ENCODE measurements at places on chromosomes 5 and 9. TPM values are rescaled to one million over a fixed set of nuclear protein-coding genes. Genes with fewer than 3 reads are reported as not detected.

GRCh38 chr9:110738982-110739381 is 70.4 kb downstream of the MUSK start:
- H3K4me3 ChIP-seq: no peak overlapping the region
- no peak for DNase-seq
- no peak overlapping the region for H3K27ac ChIP-seq
- no peaks in the 10 kb centered on the region for H3K4me1 ChIP-seq

- no peaks in the 10 kb centered on the region for H3K36me3 ChIP-seq
- H3K27me3 ChIP-seq: no peaks in the 10 kb centered on the region
- DNase-seq: no peak
- no peak overlapping the region for H3K27ac ChIP-seq
These were observed 1032.7 kb downstream of the NR2F1-AS1 start for GRCh38 chr5:92548346-92548745.

DNA sequence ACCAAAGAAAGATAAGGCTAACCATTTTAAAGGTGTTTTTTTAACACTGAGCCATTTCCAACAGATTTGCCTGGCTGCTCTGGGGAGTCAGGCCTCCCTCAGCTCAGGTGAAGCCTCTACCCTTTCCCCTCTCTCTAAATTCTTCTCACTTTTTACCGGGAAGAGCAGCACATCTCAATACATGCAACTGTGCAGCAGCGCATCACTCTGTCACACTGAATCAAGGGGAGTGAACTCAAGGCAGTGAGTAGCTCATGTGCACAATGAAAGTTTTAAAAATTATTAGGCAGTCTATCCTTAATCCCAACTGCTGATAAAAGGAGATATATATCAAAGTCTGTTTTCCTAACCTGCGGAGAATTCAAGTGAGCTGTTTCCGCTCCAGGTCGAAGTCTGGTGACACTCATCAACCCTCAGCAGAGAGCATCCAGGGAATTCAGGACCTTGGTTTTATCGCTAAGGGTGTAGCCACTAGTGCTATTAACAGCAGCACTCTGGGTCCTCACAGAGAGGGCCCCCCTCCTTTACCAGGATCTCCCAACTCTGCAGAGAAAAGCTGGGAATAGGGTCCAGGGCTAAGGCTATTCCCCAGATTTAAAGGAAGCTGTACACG is 1.0 kb downstream of the CEMIP2 start:
- no peaks in the 10 kb centered on the region for H3K27me3 ChIP-seq
- peak overlapping the region; percentile 94 for H3K27ac ChIP-seq
- peak overlapping the region; percentile 89 for H3K4me3 ChIP-seq
- no peak for DNase-seq
- no peaks in the 10 kb centered on the region for H3K36me3 ChIP-seq

DNA sequence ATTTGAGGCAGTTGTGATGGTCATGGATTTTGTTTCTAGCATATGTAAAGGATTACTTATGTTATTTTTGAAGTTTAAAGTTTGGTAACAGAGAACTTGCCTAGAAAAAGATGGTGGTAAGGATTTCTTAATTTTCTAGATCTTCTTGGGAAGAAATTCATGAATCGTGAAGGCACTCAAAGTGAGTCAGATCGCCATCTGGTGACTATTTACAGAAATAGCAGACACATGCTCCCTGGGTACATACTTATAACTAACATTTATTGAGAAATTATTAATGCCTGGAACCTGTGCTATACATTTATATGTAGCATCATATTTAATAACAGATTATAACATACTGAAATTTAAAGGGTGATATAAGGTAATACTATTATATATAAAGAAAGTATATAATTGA is 299.7 kb downstream of the IZUMO3 start:
- no peaks in the 10 kb centered on the region for H3K36me3 ChIP-seq
- H3K4me3 ChIP-seq: no peak overlapping the region
- no peak for DNase-seq
- no peak overlapping the region for H3K27ac ChIP-seq
- H3K27me3 ChIP-seq: no peaks in the 10 kb centered on the region

GRCh38 chr9:95626885-95627558 is 110.3 kb upstream of the PTCH1 start:
- no peak overlapping the region for H3K4me3 ChIP-seq
- no peaks in the 10 kb centered on the region for H3K36me3 ChIP-seq
- no peak overlapping the region for H3K27ac ChIP-seq

GRCh38 chr5:14269395-14269794 is 126.3 kb downstream of the TRIO start:
- H3K27ac ChIP-seq: no peak overlapping the region
- no peaks in the 10 kb centered on the region for H3K27me3 ChIP-seq
- no peaks in the 10 kb centered on the region for H3K36me3 ChIP-seq
- H3K4me1 ChIP-seq: peaks cover 3% of the 10 kb centered on the region
- no peak for DNase-seq

DNA sequence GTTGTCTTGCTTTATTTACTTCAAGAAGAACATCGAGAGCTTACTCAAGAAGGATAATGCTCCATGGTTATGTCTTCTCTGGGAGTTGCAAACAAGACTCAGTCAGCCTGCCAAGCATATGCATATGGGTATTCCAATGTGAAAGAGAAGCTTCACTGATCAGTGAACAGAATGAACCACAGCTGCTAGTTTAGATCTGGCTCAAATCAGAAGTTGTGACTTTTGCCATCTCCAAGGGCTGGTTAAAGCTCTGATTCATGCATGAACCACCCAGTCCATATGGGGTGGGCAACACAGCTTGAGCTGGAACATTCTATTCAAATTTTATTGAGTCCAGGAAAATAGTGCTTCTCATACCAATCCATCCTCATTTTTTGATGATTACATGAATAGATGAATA is 50.0 kb downstream of the ATPSCKMT start:
- no peaks in the 10 kb centered on the region for H3K36me3 ChIP-seq
- no peaks in the 10 kb centered on the region for H3K27me3 ChIP-seq
- no peak overlapping the region for H3K4me3 ChIP-seq
- DNase-seq: no peak
- no peak overlapping the region for H3K27ac ChIP-seq

- H3K27me3 ChIP-seq: no peaks in the 10 kb centered on the region
- H3K36me3 ChIP-seq: no peaks in the 10 kb centered on the region
- peaks cover 6% of the 10 kb centered on the region for H3K4me1 ChIP-seq
- DNase-seq: no peak
- H3K27ac ChIP-seq: no peak overlapping the region
These were observed 25.1 kb downstream of the ARHGAP26 start for GRCh38 chr5:142795251-142795650.

GRCh38 chr9:22201256-22201655 is 192.2 kb upstream of the CDKN2B start:
- no peak overlapping the region for H3K27ac ChIP-seq
- no peaks in the 10 kb centered on the region for H3K36me3 ChIP-seq
- no peak overlapping the region for H3K4me3 ChIP-seq
- no peaks in the 10 kb centered on the region for H3K27me3 ChIP-seq

GRCh38 chr9:79670269-79670961 is 98.7 kb downstream of the TLE4 start:
- H3K4me3 ChIP-seq: no peak overlapping the region
- no peak overlapping the region for H3K27ac ChIP-seq
- no peaks in the 10 kb centered on the region for H3K36me3 ChIP-seq
- DNase-seq: no peak
- no peaks in the 10 kb centered on the region for H3K4me1 ChIP-seq

DNA sequence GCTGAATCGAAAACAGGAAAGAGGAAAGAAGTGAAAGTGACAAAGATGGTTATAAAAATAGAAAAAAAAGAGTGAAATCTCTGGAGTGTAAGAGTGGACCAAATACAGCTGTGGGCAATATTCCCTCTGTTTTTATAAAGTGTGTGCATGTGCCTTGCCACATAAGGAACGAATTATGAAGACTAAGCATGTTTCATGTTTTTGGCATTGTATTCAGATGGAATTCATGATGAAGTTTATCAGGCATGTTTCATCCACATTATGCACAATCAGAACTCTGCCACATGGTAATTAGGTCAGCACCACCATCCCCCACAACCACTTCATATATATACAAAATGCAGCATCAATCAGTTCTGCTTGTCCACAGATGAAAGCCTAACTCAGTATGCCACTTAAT is 348.0 kb downstream of the ZNF608 start:
- H3K4me1 ChIP-seq: no peaks in the 10 kb centered on the region
- no peaks in the 10 kb centered on the region for H3K27me3 ChIP-seq
- H3K36me3 ChIP-seq: no peaks in the 10 kb centered on the region
- H3K27ac ChIP-seq: no peak overlapping the region
- no peak for DNase-seq

DNA sequence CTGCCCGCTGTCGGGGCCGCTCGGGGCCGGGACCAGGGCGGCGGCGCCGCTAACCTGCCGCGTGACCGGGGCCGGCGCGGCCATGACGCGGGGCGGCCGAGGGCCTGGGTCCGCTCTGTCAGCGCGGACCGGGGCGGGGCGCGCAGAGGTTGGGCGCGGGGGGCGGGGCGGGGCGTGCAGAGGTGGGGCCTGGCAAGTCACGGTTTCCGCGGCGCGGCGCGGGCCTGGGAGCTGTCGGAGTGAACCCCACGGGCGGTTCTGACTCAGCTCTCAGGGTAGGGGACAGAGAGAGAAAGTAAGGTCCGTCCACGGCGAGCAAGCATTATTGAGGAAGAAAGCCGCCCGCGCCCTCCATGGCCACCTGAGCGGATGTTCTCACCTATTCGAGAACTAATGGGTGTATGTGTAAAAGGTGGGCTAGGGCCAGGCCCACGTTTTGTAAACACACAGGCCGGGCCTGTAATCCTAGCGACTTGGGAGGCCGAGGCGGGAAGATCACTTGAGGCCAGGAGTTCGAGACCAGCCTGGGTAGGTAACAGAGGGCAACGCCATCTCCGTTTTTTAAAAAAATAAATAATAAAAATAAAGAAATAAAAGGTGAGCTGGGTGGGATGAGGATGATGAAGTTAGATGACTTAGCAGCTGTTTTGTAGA is at the start of gene PRXL2C:
PRXL2C (minus strand) TSS at position 120 of the 654 bp plus-strand sequence; CDS start at position 84, 36 bp downstream.
- H3K27ac ChIP-seq: peak within 1 kb of the TSS; percentile 87
- H3K27me3 ChIP-seq: no peaks in the 10 kb centered on the region
- no peaks in the 10 kb centered on the region for H3K36me3 ChIP-seq
- DNase-seq: peak; percentile 89

DNA sequence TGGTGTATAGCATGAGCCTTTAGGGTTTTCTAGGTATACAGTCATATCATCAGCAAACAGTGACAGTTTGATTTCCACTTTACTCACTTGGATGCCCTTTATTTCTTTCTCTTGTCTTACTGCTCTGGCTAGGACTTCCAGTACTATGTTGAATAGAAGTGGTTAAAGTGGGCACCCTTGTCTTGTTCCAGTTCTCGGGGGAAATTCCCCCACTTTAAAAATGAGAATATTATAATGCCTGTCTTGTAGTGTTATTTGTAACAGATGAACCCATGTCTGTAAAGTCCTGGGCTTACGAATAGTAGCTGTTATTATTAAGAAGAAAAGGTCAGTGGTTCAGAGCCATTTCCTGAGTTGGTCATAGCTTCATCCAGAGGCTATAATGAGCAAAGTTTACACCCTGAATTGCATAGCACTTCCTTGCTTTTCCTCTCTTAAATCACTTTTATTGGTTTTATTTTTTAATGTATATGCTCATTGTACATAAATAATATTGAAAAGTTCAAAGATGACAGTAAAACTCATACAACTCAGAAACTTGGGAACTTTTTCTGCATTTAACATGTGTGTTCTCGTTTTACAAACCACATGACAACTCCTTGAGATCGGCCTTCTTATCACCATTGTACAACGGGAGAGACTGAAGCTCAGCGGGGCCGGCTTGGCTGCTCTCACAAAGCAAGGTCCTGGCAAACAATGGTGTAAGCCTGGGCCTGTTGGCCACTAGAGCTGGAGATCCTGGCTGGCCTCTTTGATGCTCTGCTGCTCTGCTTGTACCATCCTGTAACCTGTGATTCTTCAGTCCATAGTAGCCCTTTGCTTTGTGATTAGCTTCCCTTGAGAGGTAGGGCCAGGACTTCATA is 85.2 kb downstream of the CYFIP2 start:
- no peak for DNase-seq
- no peaks in the 10 kb centered on the region for H3K4me1 ChIP-seq
- H3K27ac ChIP-seq: no peak overlapping the region
- no peak overlapping the region for H3K4me3 ChIP-seq

- DNase-seq: no peak
- no peaks in the 10 kb centered on the region for H3K27me3 ChIP-seq
- no peak overlapping the region for H3K27ac ChIP-seq
- H3K4me3 ChIP-seq: no peak overlapping the region
- no peaks in the 10 kb centered on the region for H3K4me1 ChIP-seq
These were observed 11.4 kb downstream of the CHD1 start for GRCh38 chr5:98917433-98917832.

DNA sequence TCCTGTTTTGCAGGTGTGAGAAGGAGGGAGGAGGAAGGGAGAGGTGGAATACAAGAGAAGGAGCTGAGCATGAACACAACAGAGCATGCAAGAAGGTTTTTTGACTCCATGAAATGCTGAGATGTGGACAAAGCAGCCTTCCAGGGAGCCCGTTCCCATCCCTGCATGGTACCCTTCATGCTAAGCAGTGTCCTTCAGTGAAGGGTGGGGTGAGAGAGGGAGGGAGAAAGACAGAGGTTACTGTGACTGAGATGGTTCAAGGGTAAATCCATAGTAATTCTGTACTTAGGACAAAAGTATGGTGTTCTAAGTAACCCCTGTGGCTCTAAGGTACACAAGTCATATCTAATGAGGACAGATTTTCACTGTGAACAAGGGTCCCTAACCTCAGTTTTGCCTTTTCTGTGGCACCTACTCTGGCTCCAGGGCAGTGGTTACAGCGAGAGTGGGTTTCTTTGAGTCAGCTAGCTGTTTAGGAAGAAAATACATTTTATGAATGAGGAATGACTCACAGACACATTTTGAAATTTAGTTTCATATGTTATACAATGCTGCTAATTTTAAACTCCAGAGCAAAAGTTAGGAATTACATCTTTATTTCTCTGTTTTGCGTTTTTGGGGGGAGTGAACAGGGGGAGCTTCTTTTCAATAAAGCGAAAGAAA is 184.9 kb upstream of the SLC12A2 start:
- no peak overlapping the region for H3K27ac ChIP-seq
- H3K27me3 ChIP-seq: no peaks in the 10 kb centered on the region
- H3K4me1 ChIP-seq: no peaks in the 10 kb centered on the region
- no peaks in the 10 kb centered on the region for H3K36me3 ChIP-seq

DNA sequence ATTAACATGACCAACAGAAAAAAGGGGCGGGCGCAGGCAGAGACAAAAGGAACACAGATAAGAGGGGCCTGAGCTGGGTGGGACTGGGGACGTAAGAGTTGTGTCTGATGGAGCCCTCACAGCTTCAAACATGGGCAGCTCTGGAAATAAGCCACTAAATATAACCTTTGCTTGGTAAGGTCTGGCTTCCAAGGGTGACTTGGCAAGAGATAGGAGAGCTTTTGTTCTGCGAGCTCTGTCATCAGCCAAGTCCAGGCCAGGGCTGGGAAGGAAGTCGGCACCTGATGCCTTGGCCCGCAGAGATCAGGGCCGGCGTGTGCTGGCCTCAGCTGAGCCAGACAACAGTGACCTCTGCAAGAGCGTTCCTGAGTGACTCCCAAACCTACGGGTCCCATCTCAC is 11.8 kb downstream of the TRUB2 start:
- no peaks in the 10 kb centered on the region for H3K27me3 ChIP-seq
- H3K36me3 ChIP-seq: peaks cover 35% of the 10 kb centered on the region
- H3K4me1 ChIP-seq: no peaks in the 10 kb centered on the region
- DNase-seq: peak; percentile 81
- H3K4me3 ChIP-seq: no peak overlapping the region
- H3K27ac ChIP-seq: peak overlapping the region; percentile 55

- no peaks in the 10 kb centered on the region for H3K4me1 ChIP-seq
- H3K27me3 ChIP-seq: no peaks in the 10 kb centered on the region
- DNase-seq: no peak
- no peak overlapping the region for H3K4me3 ChIP-seq
These were observed 5.5 kb downstream of the NKX2-5 start for GRCh38 chr5:173229382-173229959.

Gene OBP2B
- not detected for total RNA-seq

Gene LHX6
- total RNA-seq: 0.51 TPM

Gene REXO4
- 19.4 TPM for total RNA-seq

Gene KCNV2
- not detected for total RNA-seq

Gene SLC36A2
- total RNA-seq: not detected

Gene SLC6A19
- 0.93 TPM for total RNA-seq

Gene PFN3
- total RNA-seq: not detected

Gene COL15A1
- not detected for total RNA-seq

Gene HTR1A
- total RNA-seq: not detected
